Stimulated activated CD8-positive, alpha-beta memory T cell treated with anti-CD3 and anti-CD28 coated beads, Interleukin-4, amount 100 ng/mL, for 1 hour (primary cell): ENCODE measurements at places on chromosomes 5 and 9.

DNA sequence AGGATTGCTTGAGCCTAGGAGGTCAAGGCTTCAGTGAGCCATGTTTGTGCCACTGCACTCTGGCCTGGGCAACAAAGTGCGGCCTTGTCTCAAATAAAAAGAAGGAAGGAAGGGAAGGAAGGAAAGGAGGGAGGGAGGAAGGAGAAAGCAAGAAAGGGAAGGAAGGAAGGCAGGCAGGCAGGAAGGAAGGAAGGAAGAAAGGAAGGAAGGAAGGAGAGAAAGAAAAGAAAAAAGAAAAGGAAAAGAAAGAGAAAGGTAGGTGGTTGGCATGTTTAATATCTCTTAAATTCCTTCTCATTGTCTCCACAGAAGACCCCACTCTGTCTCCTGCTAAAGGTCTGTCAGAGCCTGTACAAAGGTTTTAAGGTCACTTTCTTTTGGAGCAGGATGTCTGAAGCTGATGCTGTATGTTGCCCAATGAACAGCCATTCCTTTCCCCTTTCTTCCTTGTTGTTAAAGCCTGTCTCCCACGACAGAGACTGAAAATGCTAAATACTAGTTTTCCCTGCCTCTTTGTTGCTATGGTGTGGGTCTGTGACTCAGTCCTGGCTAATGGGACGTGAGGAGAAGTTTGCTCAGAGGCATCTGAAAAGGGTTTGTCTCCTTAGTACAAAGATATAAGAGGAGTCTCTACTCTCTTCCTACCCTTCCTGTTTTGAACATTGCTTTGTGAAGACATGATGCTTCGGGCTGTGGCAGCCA is 213.3 kb downstream of the PCSK1 start:
- DNase-seq: no peak

DNA sequence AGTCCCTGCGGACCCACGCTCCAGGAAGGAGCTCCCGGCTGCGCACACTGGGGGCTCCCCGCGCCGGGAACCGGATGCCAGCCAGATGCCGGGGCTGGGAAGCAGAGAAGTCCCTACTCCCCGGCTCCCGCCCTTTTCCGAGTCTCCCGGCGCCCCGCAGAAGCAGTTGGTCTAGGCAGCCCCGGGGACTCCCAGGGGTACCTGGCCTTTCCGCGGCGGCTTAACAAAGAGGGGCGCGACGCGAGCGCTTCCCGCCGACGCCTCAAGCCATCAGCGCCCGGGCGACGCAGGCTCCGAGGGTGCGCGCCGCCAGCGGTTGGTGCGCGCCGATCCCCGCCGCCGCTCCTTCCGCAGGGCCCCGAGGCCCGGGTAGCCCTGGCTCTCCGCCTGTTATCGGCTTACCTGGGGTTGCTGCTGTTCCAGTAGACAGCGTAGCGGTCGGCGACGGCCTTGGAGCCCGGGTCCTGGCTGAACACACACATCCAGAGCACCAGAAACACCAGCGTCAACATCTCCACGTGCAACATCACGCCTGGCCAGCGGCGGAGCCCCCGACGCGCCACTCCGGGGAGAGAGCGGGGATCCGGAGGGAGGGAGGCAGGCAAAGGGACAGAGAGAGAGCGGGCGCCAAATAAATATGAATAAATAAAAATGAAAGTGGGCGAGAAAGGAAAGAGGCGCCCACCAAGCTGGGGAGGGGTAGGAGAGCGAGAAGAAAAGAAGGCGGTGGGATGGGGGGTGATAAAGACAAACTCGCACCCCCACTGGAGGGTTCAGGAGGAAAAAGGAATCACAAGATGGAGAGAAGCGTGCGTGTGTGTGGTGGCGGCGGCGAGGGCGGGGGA is 428 bp downstream of the EFNA5 start:
- no peak for DNase-seq

- no peak for DNase-seq
Observed at GRCh38 chr9:107020040-107020530, 157.1 kb downstream of the ZNF462 start.

DNA sequence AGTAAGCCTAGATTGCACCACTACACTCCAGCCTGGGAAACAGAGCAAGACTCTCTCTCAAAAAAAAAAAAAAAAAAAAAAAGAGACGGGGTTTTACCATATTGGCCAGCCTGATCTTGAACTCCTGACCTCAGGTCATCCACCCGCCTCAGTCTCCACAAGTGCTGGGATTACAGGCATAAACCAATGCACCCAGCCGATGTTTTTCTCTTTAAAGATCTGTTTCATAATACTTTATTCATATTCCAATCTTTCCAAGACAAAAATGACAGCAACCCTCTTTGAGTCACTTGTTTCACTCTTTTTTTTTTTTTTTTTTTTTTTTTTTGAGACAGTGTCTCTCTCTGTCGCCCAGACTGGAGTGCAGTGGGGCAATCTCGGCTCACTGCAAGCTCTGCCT is 13.6 kb upstream of the LMNB1 start:
- no peak for DNase-seq

DNA sequence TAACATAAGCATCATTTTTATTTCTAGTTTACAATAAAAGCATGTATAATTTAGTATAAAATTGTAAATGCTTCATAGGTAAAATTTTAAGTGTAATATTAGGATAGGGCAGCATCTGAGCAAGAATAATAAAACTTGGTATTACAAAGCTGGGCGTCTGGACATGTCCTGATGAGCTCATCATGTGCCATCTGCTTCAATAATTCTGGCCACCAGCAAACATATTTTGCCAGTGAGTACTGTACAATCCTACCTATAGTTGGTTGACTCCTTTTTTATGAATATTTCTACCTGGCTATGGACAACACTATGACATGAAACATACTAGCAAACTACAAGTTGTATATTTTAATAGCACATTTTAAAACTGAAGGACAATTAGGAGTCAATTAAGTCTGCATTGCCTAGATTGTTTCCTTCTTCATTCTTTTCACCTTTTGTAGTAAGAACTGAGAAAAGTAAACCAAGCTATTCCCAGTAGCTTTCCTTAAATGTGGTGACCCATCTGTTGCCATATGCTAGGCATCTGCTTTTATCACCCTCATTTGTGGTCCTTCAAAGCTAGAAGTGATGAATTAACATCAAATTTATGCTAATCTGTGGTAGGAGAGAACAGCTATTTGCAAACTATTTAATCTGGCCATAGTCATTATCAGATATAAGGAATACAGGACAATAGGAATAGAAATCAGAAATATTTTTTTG is 23.4 kb downstream of the LURAP1L start:
- DNase-seq: no peak

- no peak for DNase-seq
Observed at GRCh38 chr9:77952635-77953328, 78.8 kb downstream of the GNAQ start.

DNA sequence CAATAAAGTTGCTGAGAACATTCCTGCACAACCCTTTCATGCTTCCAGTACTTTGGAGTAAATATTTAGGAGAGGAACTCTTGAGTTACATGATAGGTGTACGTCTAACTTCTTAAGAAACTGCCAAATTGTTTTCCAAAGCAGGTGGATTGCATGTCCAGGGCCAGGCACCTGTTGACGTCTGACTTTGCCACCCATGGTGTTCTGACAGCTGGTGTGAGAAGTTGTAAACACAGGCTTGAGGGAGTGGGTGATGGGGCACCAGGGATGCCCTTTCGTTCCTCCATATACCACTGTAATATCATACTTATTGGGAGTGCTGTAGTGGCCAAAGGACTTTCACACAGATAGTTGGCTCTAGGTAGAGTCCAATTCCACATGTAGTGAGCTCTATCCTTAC is 352.1 kb downstream of the GADD45G start:
- DNase-seq: no peak

DNA sequence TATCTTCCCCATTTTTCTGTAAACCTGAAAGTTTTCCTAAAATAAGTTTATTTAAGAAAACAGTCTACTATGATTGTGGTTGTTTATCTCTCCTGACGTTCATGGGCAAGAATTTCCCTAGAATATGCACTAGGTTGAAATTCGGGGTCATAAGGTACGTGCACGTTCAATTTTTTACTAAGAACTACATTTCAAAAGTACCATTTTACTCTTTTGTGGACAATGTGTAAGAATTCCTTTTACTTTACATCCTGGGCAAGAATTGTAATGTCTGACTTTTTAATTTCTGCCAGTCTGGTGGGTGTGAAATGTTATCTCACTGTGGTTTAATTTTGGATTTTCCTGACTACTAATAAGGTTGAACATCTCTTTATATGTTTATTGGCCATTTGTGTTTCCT is 12.4 kb downstream of the IL5 start:
- DNase-seq: no peak

GRCh38 chr9:32581512-32582143 is 8.7 kb upstream of the NDUFB6 start:
- no peak for DNase-seq

- no peak for DNase-seq
Observed at GRCh38 chr5:65482296-65482735, 596 bp upstream of the ADAMTS6 start.

DNA sequence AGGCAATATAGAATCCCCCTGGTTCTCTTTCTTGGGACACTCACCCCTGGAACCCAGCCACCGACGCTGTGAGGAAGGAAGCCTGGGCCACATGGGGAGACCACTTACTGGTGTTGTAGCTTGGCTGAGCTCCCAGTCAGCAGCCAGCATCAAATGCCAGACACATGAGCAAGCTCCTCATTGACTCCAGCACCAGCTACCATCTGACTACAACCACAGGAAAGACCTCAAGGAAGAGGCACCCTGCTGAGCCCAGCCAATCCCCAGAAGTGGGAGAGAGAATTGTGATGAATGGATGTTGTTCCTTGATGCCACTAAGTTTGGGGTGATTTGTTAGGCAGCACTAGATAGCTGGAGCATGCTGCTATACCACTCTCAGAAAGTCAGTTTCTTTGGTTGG is 36.0 kb downstream of the BNIP1 start:
- no peak for DNase-seq

DNA sequence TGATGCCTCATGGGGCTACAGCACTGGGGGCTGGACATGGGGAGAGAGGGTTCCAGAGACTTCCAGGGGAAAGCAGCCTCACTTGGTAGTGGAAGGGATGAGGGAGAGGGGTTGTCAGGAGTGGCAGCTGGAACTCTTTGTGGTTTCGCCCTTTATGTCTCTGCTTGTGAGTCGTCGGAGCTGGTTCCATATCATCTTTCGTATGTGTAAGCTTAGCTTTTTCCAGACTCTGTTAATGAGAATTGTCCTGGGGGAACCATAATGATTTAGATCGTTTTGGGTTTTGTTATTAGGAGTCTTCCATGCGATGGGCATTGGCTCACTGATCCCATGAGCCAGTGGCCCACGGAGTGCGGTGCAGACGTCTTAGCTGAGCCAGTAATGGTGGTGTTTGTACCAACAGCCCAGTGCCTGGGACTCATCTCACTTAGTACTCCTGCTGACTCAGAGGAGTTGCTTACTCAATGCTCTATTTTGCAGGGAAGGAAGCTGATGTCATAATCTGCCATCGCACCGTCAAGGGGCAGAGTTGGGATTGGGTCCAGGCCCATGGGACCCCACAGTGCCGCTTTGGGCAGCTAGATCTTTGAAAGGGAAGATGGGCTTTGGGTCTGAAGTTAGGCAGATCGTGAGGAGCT is 48.5 kb downstream of the NEK6 start:
- no peak for DNase-seq

DNA sequence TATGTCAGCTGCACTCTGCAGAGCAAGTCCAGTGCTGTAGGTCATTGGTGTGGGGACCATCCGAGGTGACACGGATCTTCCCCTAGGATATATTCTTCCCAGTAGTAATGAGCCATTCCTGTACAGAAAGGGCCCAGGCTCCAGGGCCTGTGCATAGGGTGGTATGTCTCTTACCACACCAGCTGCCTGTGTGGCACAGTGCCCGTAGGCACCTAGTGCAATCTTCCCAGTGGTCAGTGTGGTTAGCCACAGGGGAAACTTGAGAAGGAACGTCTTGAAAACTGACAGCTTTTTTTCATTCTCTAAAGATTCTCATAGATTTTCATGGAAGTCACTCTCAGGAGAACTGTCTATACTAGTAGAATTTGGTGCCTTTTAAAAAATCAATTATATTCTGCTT is 39.8 kb downstream of the CYSTM1 start:
- DNase-seq: no peak

DNA sequence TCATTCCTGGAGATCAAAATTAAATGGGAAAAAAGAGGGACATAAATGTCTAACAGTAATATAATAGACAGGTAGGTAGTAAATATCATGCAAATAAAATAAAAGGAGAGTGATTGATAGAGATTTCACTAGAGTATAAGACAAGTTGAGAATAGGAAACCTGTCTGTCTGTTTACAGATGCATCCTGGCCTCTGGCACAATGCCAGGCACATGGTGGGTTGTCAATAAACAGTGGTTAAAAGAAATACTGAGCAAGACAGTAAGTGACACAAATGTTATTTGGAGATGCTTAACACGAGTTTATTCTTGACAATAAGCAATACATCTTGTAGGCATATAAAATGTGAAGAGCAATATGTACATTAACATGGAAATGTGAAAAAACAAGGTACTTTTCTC is 33.3 kb downstream of the RICTOR start:
- DNase-seq: no peak

DNA sequence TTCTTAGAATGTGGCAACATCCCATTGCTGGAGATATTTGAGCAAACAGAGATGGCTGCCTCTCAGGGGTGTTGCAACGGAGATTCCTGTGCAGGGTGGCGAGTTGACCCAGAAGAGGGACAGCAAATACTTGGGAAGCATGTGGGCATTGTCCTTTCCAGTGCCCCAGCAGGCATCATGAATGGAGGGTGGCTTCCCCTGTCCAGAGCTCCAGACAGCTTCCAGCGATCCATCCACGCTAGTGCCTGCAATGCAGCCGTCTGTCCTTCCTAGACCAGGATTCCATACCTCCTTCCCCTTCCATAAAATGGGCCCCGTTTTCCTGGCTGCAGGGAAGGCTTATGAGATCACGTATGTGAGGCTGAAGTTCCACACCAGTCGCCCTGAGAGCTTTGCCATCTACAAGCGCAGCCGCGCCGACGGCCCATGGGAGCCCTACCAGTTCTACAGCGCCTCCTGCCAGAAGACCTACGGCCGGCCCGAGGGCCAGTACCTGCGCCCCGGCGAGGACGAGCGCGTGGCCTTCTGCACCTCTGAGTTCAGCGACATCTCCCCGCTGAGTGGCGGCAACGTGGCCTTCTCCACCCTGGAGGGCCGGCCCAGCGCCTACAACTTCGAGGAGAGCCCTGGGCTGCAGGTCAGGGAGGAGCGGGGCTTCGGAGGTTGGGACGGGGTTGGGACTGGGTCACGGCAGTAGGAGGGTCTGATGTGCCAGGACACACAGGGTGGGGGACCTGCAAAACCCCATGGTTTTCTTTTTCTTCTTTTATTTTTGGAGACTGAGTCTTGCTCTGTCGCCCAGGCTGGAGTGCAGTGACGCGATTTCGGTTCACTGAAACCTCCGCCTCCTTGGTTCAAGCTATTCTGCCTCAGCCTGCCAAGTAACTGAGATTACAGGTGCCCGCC is 17.2 kb downstream of the LAMC3 start:
- no peak for DNase-seq

GRCh38 chr5:72110394-72111013 is 3.2 kb downstream of the MAP1B start:
- DNase-seq: no peak

- DNase-seq: no peak
Observed at GRCh38 chr9:96141666-96142065, 160.3 kb downstream of the HSD17B3 start.
